NCI-H526 treated with DMSO at 0.1 percent for 48 hours (cell line): ENCODE measurements at places on chromosomes 2 and 18.

DNA sequence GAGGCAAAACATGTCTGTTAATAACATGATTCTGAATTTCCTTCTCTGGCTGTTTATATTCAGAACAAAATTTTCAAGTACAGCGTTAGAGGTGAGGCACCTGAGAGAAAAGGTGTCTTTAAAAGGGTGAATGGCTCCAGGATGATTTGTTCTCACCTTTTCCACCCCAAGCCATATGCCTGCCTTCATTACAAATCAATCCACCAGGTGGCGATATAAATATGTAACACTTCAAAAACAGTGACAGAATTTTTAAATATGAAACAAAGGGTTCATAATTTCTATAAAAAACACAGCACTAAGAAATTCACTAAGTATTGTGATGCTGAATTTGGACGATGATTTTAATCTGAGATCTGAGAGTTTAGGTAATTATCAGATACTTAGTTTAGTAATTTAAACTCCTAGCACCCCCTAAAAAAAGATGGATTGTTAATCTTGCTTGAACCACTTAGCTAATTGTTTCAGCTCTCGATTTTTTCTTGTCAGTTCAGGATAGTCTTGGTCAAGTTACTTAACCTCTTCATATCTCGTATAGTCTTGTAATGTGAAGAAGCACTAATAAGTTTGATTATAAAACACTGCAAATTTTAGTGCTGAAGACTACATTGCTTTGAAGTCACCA is 528.8 kb downstream of the CPS1 start:
- DNase-seq: peak; percentile 19

GRCh38 chr2:156476850-156477206 is 40.6 kb downstream of the GPD2 start:
- no peak for DNase-seq

- no peak for DNase-seq
These were observed 198.4 kb downstream of the NYAP2 start for GRCh38 chr2:225597911-225598310.

DNA sequence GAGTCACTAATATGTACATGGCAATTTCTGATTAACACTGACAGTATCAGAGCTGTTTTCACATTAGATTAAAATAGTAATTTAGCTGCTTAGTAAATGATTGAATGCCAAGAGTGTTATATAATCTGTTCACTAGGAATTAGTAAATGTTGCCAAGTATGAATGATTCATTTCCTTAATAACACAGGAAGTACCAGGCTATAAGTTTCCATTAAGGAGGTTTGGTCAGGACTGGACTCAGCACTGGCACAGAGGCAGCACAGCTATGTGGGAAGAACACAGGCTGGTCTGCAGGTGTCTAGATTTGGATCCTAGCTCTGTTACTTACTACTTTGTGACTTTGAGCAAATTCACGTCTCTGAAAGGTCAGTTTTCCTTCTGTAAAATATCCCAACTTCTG is 97.2 kb downstream of the TDRD15 start:
- no peak for DNase-seq

DNA sequence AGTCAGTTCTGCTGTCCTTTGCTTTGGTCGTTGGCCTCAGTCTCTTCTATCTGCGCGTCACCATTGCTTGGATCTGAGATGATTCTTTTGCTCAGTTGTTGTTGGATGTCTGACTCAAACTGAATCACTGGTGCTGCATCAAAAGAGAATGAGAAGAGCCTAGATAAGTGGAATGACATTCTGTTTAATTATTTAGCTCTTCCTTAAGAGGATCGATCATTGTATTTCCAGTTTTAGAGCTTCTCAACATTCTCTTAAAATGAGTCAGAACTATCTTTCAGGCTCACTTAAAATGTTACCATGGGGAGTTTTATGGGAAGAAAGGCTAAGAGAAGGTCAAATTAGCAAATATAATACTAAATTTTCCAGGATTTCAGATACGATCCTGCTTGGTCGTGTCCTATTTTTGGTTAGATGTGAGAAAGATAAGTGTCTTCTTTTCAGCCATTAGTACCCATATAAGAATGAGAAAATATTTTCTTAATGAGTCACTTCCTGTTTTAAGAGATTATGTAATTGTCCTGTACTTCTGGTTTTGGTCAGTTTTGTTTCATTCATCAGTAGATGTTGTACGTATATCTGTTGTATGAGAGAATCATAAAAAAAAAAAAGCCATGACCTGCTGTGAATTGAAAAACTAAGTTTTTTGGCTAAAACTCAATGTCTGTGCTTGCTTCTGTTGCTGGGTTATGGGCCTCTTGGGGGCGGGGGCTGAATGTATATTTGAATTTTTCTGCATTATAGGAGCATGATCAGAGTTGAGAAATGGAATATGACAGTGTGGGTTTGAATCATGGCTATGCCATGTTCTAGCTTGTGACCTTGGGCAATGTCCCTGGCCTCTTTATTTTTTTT is 31.6 kb upstream of the CASP10 start:
- no peak for DNase-seq

DNA sequence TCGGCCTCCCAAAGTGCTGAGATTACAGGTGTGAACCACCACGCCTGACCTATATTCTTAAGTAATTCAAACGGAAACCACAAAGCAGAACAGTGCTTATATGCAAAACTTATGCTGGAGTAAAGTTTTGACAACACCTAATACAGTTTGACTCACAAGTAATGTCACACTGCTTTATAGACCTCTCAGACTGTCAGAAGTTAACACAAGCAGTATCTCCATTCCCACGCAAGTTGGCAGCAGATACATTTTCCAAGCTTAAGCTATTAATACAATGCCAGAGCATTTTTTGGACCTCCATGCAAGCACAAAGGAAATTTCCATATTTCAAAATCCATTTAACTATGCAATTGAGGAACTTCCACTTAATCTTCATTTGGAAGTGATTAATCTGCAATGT is 21.0 kb upstream of the SANBR start:
- no peak for DNase-seq

DNA sequence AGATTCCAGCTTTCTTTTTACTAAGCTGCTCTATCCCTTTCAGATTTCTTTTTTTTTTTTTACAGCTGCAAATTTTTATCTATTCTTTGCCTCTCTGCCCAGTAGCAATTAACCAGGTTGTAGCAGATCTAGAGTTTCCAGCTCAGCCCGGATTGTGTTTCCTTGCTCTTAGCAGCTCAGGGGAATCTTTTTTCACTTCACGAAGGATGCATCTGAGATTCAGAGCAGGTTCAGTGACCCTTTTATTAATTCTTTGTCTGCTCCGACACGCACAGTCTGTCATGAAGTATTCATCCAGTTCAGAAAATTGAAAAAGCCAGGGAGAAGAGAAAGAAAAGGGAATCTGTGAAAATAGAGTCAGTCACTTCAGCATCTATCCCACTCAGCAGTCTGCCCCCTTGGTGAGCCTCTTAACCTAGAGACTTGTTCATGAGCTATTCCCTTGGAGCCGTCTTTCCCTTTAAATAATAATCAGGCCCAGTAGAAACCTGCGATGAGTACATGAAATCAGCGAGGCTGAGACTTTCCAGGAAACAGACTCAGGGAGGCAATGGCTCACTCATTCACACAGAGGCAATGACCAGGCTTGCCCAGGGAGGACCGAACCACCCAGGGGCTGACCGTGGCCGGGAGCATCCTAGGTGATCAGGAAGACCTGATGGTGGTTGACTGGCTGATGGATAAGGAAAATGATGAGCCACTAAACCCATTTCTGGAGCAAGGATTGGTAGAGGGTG is 103.4 kb upstream of the ITGA6 start:
- no peak for DNase-seq

GRCh38 chr2:16031058-16031847 is 90.9 kb downstream of the MYCN start:
- no peak for DNase-seq

DNA sequence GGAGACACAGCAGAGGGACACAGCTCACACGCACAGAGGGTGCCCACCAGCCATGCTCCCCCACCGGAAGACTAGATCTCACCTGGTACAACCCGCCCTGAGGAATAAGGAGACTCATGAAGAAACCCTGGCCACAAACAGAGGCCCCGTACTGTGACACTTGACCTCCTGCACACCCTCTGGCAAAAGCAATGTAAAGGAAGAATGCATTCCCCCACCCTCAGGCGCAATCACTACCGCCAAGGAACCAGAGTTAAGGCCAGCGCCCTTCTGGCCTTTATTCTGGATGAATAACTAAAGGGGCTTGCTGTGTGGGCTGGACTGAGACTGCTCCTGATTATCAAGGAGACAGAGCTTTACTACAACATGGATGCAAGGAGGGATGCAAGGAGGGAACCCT is 509.2 kb upstream of the SPHKAP start:
- no peak for DNase-seq

DNA sequence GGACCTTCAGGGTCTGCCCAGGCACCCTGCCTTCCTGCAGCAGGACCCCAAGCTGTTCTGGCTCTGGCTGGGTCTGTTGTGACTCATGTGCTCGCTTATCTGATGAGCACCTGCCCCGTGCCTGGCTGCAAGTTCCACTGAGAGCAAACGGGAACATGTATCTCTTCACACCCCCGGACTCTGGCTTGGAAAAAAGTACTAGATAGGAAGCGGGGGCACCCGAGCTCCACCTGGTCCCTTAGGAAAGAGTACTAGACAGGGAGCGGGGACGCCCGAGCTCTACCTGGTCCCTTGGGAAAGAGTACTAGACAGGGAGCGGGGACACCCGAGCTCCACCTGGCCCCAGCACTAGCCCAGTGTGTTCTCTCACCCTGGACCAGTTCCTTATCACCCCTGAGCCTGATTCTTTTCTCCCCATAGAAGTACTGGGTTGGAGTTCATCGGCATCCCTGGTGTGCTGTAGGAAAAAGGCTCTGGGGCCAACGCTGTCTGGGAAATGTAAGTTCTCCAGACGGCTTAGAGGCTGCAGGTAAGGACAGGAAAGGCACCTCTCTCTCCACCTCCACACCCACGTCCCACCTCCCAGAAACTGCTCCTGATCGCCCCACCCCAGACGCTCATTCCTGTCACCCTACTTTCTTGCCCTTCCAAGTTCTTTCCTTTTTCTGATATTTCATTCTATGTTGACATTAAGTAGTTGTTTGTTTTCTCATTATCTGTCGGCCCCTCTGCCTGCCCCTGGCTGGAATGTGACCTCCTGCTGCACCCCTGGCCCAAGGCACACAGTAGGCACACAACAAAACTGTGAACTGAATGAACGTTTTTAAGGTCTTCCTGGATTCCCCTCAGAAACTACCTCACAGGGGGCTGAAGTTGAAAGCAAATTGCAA is 40.2 kb downstream of the HDAC4 start:
- DNase-seq: no peak

DNA sequence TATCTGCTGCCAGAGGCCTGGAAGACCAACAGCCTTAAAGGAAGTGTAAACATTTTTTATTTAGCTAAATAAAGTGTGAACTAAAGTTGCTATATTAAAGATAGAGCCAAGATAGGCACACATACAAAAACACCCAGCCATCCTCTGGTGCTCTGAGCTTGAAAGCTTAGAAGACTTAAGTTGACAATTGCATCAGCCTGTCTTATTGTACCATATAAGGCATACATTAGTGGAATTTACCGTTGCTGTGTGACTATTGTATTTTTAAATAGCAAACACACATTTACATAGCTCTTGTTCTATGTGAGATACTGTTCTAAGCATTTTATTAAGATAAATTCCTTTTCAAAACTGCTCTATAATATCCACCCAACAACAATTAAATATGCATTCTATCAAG is 736.6 kb upstream of the ZEB2 start:
- peak; percentile 48 for DNase-seq

- DNase-seq: no peak
These were observed 70.1 kb downstream of the DGKD start for GRCh38 chr2:233424154-233424951.

GRCh38 chr2:17079262-17079661 is 413.6 kb upstream of the CYRIA start:
- no peak for DNase-seq

DNA sequence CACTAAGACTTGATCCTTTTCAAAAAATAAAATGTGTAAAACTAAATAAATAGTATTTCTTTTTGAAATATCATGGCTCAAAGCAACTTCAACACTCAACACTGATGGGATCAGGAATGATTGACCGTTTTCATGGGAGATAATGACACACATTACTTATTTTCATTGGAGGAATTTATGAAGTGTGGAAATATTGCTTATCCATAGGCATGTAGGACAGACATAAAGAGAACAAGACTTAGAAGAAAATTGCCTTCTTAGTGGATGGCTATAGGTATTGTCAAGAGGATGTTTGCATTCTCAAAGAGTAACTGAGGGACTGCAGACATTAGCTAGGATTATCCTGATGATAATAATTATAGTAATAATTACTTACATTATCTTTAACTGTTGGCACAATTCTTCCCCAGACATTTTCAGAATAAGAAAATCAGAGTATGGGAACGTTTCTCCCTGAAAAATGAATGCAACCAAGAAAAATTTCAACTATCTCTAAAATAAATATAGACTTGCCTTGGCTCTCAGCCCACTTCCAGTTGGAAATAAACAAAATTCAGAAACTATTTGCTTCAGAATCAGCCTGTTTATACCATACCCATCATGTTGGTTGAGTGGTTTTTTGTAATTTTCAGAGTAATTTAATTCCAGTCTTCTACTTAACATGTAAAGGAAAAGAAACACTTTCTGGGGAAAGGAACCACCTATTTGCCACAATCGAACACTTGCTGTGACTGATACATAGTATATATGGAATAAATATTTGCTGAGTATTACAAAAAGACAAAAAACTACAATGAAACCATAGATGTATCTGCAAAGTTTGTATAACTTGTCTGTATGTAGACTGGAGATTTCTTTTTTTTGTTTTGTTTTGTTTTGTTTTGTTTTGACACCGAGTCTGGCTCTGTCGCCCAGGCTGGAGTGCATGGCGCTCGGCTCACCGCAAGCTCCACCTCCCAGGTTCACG is 165.7 kb downstream of the TMX3 start:
- DNase-seq: no peak

DNA sequence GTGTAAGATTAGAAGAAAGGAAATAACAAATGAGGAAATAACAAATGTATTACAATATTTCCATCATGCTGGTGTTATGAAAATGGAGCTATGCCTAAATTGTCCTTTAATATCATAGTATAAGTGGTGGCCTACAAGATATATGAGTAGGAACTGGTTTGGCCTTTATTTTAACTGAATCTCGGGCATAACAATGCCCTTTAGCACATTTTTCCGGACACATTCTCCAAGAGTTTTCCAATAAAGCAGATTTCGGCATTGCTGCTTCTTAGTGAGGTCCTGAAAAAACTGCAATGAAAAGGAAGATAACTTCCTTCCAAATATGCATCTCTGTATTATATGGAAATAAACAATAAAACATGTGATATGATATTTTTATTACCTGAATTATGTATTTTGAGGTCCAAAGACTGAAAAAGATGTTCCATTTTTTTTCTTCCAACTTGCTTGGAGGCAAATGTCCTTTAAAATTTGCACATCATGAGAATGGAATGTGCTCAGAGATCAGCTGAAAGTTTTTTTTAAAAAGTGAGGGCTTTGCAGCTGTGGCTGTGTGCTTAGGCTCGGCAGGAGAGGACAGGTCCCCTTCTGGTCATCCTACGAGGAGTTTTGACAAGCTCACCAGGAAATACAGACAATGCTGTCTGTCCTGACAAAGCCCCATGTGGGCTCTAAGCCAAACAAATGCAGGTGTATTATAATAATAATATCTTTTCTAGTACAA is 132.3 kb upstream of the RND3 start:
- no peak for DNase-seq
